ENCODE measurements at places on chromosomes 12 and 14.

- DNase-seq = peak; percentile 31
Measured at GRCh38 chr12:6039894-6040601, 84.4 kb downstream of the VWF start.

GRCh38 chr12:67068761-67069450 is 200.3 kb upstream of the CAND1 start:
- DNase-seq = peak; percentile 29

- no peak for DNase-seq
Measured at GRCh38 chr12:38587594-38587993, 271.0 kb downstream of the ALG10B start.

DNA sequence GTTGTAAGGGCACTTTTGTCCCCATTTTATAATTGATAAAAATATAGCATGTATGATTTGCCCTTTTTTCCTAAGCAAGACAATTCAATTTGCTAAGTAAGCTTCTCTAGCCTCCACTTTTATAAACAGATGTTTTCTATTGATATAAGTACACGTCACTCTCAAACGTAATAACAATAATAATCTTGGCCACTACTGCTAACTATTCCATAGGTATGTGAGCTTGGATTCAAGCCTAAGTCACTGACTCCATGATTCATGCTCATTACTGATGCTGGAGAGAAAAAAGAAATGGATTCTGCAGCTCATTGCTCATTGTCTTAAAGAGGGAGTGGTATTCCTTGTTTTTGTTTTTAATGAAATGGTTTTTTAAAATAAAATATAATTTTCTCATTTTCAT is 661.0 kb downstream of the GALC start:
- DNase-seq = no peak

DNA sequence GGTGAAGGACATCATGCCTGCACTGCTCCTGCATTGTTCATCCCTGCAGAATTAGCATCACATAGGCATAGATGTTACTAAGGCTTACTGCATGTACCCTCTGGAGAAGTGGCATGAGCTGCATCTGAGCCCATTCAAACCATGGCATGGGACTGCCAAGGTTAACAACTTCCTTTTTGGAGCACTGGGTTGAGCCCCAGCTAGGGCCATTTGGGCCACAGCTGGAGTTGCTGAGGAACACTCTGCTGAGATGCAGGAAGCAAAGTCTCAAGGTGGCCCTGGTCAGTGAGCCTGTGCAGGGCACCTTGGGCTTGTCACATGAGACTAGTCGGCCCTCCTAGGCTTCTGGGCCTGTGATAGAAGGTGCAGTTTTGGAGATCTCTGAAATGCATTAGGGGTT is 511.2 kb downstream of the C12orf50 start:
- no peak for DNase-seq

GRCh38 chr12:48943221-48943620 is 14.1 kb downstream of the ARF3 start:
- no peak for DNase-seq

DNA sequence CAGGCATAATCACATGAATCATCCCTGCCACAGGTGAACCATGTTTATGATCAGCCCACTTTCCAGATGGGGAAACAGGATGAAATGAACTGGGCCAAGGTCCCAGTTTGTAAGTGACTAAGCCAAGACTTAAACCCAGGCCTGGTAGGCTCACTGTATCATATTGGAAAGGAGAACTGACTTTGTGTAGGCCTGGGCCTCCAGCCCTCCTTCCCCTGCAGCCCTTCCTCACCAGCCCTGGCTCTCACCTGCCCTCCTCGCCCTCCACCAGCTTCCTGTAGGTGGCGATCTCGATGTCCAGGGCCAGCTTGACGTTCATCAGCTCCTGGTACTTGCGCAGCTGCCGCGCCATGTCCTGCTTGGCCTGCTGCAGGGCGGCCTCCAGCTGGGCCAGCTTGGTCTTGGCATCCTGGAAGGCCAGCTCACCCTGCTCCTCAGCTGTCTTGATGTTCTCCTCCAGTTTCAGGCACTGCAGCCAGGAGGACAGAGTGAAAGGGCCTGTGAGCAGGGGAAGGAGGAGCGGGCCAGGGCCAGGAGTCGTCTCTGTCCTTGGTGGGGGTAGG is 19.8 kb downstream of the KRT80 start:
- no peak for DNase-seq

- no peak for DNase-seq
Measured at GRCh38 chr14:25049568-25050268, at the start of gene STXBP6. Gene STXBP6 (minus strand): TSS chr14:25050147. CDS start chr14:24974818, 75,329 bp downstream.

DNA sequence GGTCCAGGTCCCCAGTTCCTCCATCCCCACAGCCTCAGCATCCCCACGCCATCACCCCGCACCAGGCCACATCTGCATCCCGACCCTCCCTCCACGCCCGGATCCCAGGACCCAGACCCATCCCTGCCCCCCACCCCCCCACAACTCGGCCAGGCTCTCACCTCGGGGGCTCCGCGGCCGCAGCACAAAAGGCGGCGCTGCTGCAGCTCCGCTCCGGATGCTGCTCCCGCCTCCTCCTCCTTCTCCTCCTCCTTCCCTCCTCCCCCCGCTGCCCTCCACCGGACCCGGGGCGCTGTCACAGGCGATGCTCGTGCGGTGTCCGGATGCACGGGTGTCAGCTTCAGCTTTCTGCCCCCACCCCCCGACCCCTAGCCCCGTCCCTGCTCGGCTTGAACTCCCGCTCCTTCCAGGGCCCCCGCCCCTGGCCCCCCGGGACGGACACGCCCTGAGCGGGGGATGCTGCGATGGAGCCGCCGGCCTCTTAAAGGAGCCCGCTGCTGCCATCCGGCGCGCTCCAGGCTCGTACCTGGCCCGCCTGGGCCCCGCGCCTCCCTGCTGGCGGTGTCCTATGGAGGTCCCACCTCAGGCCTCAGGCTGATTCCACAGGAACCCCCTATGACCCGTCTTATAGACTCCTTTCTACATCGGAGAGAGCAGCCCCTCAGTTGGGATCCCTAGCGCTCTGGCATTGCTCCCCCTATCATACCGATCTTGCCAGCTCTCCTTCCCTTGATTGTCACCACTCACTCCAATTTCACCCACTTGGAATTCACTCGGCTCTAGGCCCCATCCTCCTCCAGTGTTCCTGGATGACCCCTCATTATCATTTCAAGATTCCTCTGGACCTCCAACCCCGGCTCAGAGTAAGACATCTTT is at the start of gene MAP3K12:
Gene MAP3K12, minus strand, starts transcription at position 193 of the 876 bp plus-strand sequence. CDS start 12,067 bp downstream, outside the sequence.
- peak; percentile 61 for DNase-seq

All from naive thymus-derived CD4-positive, alpha-beta T cell (primary cell).